ENCODE measurements at places on chromosomes 13 and 19. TPM values are rescaled to one million over a fixed set of nuclear protein-coding genes. Genes with fewer than 3 reads are reported as not detected.

DNA sequence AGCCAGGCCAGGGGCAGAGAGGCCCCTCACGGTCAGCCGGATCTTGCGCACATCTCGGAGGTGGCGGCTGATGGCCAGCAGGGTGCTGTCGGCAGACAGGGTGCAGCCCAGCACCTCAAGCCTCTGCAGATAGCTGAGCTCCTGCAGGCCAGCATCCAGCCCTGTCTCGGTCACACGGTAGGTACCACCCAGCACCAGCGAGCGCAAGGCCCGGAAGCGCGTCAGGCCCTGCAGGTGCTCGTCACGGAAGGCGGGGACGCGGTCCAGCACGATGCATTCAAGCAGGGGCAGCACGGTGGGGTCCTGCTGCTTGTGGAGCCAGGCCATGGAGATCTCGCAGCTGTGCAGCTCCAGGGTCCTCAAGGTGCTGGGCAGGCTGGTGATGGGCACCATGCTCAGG is 7.7 kb downstream of the FBXL12 start:
- no peak for DNase-seq

- DNase-seq: no peak
Observed at GRCh38 chr19:48244281-48244680, 11.4 kb downstream of the CARD8 start.

GRCh38 chr13:42574011-42574410 is at the start of gene TNFSF11:
TNFSF11 (plus strand) TSS chr13:42574152; CDS start chr13:42574304, 152 bp downstream.
- DNase-seq: no peak

DNA sequence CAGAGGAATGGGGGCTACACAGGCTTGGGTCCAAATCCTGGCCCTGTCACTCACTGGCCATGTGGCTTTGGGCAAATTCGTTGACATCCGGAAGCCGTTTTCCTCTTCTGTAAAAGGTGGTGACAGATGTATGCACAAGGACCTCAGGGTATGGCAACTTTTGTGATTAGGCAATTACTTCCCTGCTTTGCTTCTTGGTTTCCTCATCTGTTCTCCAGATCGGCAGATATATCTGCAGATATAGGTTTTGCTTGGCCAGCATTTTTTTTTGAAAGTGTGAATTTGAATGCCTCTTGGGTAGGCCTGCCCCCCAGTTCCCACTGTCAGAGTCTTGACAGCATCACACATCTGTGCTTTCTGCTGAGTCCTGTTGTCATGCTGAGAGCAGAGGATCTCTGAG is 17.7 kb downstream of the TMEM272 start:
- no peak for DNase-seq

PCDH17 gene
- 7.3 TPM for total RNA-seq

- DNase-seq: no peak
Observed at GRCh38 chr19:43467730-43468129, 2.3 kb upstream of the LYPD3 start.

NKPD1 gene
- total RNA-seq: not detected

Measured in posterior vena cava (tissue), 2 donors.